ENCODE measurements at places on chromosomes 2 and 18.

DNA sequence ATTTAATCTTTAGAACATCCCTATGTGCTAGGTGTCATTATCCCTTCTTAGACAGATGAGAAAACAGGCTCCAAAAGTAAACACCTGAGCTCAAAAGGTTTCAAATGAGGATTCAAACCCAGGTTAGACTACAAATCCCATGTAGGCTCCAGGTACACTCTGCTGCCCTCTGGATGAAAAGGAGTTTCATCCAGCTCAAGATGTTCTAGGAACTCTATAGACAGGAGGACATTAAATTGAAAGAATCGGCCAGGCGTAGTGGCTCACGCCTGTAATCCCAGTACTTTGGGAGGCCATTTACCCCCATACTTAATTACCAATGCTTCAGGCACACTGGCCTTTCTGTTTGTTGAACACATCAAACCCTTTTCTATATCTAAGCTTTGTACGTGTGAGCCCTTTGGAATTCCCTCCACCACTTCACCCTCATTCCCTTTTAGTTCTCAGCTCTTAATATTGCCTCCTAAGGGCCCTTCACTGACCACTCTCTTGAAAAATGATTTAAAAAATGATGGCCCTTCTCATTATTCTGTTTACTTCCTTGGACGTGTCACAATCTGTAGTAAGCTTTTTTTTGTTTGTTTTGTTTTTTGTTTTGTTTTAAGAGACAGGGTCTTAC, 10.7 kb downstream of the SLC25A12 start:
- DNase-seq: no peak

GRCh38 chr2:183541766-183542165, 417.5 kb downstream of the NUP35 start:
- DNase-seq: no peak

- peak; percentile 93 for DNase-seq
These were observed 208.0 kb downstream of the ZFP36L2 start for GRCh38 chr2:43018179-43019024.

GRCh38 chr2:41835401-41835800, 212.4 kb upstream of the PKDCC start:
- no peak for DNase-seq

- DNase-seq: no peak
These were observed 165.3 kb upstream of the SYT4 start for GRCh38 chr18:43442571-43442970.

- DNase-seq: no peak
These were observed 110.6 kb downstream of the PRELID3A start for GRCh38 chr18:12518326-12518725.

- peak; percentile 68 for DNase-seq
These were observed 13.7 kb downstream of the HS6ST1 start for GRCh38 chr2:128304715-128305554.

All from AG08395 (cell line).